ENCODE measurements at places on chromosomes 11 and 22. TPM values are rescaled to one million over a fixed set of nuclear protein-coding genes. Genes with fewer than 3 reads are reported as not detected.

The OSM gene
- polyA plus RNA-seq, result 0.29 TPM

The KIAA1671 gene
- polyA plus RNA-seq, result 23.3 TPM

The KCNK4 gene
- polyA plus RNA-seq, result not detected

The BRSK2 gene
- polyA plus RNA-seq, result 0.73 TPM

The OR51B2 gene
- polyA plus RNA-seq, result not detected

The IFITM10 gene
- polyA plus RNA-seq, result 0.07 TPM

The GLYAT gene
- polyA plus RNA-seq, result 0.16 TPM

The GDPD4 gene
- 0.68 TPM for polyA plus RNA-seq

The SERHL2 gene
- polyA plus RNA-seq, result 10.2 TPM

The PRODH gene
- polyA plus RNA-seq, result 47.0 TPM

The PARVG gene
- polyA plus RNA-seq, result 3.6 TPM

The OR8D1 gene
- polyA plus RNA-seq, result not detected

The ZNF214 gene
- 8.3 TPM for polyA plus RNA-seq

The PKDREJ gene
- polyA plus RNA-seq, result 0.62 TPM

The TBC1D10A gene
- 19.8 TPM for polyA plus RNA-seq

DNA sequence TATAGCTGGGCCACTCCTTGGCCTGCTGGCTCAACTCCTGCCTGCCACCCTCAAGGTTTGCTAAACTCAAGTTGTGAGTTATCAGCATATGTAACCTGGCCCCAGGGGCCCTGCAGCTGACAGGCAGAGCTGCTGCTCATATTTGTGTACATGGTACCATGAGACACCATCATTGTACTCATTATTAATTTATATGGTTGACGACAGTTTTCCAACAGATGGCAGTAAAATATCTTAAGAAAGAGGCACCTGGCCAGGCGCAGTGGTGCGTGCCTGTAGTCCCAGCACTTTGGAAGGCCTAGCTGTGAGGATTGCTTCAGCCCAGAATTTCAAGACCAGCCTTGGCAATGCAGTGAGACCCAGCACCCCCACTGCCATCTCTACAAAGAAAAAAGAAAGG lies 11.4 kb upstream of the DENND5A start:
- DNase-seq, result no peak

DNA sequence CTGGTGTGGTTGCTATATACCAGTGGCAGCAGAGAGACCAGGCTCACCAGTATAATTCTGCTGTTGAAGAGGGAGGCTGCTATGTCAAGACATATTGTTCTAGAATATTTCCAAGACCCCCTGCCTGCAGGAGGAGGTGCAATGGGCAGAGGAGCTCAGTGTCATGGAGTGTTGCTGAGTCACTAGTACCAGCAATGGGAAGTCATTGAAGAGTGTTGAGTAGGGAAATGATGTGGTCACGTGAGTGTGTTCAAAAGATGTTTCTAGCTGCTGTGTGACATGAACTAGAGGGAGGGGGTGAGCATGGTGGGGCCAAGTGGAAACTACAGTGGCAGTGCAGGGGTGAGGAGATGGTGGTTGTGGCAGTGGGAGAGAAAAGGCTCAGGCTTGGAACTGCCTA lies 76.3 kb upstream of the BIRC3 start:
- DNase-seq, result no peak

DNA sequence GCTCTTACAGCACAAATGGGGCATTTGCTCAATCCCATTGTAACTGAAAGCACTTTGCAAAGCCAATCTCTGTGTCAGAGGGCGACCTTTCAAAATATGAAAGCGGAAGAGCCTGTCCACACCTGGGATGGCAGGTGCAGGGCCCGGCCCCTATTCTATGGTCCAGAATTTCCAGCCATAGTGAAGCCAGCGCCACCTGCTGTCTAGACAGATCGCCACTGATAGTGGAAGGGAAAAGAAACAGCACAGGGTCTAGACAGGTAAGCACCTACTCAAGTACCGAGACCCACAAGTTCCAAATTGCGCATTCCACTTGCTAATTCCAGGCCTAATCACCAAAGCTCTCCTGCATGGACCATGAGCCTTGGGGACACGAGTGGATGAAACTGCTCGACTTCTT lies 141.4 kb downstream of the NTM start:
- peak; percentile 17 for DNase-seq

- DNase-seq, result no peak
Measured at GRCh38 chr11:87092159-87092558, 54.4 kb downstream of the TMEM135 start.

DNA sequence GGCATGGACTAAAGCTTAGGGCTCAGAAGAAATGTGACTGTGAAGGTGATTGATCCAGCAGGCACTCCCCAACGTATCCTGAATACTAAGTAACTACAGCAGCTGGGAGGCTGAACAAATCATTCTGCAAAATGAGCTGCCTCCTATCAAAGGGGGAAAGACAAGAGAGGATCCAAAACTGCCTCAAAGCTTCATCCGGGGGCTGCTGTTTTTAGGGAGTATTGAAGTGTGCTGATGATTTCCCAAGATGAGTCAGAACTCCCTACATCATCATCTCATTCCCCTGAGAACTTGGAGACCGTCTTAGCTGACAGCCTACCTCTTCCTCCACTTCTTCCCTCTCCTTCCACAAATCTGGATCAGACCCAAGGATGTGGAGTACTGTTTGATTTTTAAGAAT lies 108.4 kb upstream of the GRAMD1B start:
- DNase-seq, result no peak

GRCh38 chr11:69337211-69337721 lies 43.3 kb downstream of the MYEOV start:
- DNase-seq, result no peak

DNA sequence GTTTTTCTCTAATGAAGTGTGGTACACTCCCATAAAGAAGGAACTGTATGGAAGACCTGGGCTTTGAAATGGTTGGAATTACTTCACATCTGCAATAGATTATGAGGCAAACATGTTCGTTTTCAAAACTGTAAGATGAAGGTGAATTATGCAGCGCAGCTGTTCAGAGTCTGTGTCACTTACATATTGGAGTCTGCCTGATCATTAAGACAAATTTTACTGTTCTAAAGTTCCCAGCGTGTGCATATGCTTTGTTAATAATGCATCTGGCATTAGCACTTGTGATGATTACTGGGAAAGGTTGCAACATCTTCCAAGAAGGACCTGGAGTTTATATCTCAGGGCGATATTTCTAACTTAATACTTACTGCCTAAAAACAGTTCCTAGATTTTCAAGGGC lies 255.2 kb upstream of the ZC3H12C start:
- DNase-seq, result no peak

- peak; percentile 81 for DNase-seq
Measured at GRCh38 chr11:8328848-8329330, 65.2 kb upstream of the LMO1 start.

DNA sequence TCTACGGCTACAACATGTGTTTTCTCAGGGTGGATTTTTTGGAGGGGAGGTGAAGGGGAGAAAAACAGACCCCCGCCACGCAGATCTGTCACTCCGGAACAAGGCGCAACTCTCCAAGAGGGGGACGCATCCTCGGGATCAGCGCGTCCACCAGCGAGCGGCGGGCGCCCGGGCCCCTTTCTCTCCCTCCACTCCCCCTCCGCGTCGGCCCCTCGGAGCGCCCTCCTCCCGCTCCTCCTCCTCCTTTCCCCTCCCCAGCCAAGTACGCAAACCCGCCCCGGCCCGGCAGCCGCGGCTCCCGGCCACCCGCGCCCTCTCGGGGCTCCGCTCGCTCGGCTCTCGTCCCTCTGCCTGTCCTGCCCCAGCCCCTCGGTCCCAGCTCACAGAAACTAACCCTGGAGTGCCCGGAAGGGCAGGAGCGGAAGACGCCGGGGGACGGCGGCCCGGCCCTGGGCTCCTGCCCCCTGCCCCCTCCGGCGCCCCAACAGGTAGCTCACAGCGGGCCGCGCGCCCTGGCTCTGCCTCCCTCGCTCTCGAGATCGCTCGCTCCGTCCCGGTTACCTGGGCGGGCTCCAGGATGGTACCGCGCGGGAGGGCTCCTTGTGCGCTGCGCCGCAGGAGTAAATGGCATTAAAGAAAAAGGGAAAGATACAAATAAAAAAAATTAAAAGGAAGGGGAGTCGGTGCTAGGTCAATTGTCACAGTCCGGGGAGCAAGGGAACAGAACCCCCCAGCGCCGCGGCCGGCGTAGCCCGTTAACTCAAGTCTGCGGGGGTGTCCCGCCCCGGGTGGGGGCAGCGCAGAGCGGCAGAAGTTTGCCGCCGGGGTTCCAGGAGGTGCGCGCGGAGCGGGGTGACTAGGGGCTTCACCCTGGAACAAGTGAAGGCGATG lies 131.4 kb upstream of the C11orf58 start:
- DNase-seq, result peak; percentile 84

DNA sequence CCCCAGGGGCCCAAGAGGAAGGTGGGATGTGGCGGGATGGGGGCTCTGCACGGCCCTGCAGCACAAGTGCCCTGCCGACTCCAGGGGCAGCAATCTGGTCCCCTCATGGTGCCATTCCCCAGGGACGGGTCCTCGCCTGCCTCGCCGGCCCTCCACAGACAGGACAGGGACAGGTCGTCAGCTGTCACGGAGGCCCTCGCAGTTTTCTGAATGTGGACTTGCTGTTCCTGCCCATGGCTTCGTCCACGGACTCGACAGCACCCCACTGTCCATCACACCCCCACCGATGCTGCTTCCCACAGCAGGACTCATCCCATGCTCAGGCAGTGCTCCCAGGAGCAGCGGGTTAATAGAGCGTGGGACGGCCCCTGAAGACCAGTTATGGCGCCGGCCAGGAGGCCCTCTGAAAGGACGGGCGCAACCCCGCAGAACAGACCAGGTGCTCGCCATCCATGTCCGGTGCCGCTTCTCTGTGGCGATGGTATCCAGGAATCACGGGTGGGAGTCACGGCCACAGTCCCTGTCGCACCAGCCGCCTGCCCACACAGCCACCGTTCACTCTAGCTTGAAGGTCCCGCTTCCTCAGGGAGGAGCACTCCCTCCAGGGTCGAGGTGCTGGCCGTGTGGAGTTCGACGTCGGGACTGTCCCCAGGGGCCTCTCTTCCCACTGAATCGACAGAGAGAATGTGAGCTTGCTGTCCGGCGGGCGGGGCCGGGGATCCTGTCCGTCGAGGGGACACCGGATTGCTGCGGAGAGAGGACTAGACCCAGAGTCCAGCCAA lies 18.5 kb upstream of the MUC2 start:
- no peak for DNase-seq

DNA sequence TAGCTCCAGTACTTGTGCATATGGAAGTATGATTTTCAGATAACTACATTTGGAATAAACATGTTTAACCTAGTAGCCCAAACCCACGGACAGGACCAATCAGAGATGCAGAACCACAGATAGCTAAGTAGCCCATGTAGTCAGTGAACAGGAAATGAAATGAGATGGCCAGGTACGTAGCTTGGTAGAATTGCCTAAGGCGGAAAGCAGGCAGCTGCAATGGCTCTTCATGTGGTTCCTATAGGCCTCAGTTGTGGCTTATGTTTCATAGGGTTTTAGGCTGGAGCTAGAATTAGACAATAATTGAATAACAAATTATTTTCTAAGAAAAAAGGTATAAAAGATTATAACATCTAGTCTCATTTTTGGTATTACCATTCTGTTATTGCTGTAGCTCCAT lies 86.4 kb upstream of the B3GNT6 start:
- no peak for DNase-seq

- no peak for DNase-seq
Measured at GRCh38 chr11:18749681-18750319, 23.8 kb upstream of the IGSF22 start.

DNA sequence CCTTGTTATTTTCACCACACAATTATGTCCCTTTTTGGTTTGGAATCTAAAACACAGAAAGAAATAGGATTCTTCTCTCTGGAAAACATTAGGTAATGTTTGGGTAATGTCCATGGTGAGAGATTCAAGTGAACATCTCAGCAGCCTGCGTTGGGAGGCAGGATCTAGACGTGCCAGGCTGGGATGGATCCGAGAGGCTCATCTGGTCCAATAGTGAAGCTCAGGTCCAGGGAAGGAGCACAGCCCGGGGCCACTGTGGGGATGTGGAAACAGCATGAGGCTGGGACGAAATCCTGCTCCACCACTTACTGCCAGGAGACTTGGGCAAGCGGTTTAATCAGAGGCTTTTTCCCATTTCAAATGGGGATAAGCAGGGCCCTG lies 109.9 kb downstream of the CSNK2A3 start:
- peak; percentile 35 for DNase-seq

DNA sequence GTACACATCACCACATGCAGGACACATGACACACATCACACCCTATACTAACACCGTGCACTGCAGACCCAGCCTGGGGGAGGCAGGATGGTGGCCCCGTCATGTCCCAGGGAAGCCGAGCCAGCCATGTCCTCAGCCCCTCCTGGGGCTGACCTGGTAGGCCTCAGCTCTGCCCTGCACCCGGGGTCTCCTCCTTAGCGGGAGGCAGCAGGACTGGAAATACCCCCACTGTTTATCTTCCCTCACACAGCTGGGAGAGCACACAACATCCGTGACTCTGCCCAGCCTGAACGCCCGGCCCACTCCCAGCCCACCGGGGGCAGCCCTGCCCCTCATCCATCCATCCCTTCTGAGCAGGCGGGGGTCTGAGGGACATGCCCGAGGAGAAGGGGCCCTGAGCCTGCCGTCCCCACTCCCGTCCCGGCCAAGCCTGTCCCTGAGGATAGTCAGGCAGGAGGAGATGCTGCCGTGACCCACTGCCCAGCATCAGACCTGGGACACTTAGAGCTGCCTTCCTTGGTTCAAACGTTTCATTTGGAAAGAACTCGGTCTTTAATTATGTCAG lies 945.0 kb downstream of the BRD1 start:
- no peak for DNase-seq

DNA sequence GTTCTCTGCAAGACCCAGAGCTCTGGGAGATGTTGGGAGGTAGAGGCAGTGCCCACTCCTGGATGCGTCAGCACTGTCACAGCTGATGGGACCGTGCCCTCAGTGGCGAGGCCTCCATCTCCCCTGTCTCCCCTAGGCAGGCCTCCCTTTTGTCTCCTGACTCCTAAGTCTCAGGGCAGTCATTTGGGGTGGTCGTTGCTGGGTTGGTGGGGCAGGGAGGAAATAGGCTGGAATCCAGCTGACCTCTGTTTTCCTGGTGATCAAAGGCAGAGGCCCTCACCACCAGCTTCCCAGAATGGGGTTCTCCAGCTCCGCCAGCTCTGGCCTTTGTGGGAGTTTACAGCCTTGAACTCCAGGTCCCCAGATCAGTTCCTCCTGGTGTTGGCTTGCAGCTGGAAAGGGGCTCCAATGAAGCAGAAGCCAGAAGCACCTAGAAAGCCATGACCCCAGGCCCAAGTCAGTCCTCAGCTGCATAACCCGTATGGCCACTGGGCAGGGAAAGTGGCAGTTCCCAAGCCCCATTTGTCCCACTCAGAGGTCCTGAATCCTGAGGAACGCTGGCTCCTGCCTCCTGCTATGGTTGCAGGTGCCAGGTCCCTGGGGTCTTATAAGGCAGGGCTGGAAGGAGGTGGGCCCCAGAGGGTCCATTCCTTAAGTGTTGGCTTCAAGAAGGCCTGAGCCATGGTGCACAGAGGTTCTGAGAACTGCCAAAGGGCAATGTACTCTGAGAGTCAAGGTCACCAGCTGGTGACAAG lies 7.3 kb upstream of the FXYD2 start:
- no peak for DNase-seq

DNA sequence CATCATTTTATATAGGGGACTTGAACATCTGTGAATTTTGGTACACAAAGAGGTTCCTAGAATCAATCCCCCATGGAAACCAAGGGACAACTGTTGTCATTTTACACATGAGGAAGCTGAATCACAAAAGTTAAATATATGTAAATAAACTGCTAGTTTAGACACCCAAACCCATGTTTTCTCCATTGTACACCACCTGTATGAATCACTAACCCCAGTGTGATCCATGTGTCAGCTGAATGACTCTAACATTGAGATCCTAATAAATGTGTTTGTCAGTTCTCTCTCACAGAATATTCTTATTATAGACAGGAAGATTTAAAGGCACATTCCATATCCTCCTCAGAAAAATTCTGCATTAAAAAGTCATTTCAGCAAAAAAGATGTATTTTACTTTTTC lies 83.3 kb downstream of the ATG16L2 start:
- no peak for DNase-seq

GRCh38 chr22:21101877-21102638 lies 56.3 kb downstream of the LRRC74B start:
- no peak for DNase-seq

Data from left lung (tissue), 14 donors.